ENCODE measurements at places on chromosomes 5 and 9.

DNA sequence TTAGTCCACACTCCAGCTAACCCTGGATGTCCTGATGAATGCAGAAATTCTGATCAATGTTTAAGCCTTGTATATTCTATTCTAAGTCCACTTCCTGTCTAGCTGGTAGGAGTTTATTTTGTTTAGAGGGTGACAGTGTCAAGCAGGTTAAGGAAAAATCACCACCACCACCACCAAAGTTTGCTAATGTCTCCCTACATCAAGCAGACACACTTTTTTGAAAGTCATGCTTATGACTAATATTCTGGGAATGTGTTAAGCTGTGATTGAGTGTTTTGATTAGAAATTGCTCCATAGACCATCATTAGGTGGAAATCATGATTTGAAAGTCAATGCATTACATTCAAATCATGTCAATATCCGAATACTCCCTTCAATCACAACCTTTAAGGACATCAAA lies 1530.1 kb downstream of the MAT2B start:
- no peak for DNase-seq

DNA sequence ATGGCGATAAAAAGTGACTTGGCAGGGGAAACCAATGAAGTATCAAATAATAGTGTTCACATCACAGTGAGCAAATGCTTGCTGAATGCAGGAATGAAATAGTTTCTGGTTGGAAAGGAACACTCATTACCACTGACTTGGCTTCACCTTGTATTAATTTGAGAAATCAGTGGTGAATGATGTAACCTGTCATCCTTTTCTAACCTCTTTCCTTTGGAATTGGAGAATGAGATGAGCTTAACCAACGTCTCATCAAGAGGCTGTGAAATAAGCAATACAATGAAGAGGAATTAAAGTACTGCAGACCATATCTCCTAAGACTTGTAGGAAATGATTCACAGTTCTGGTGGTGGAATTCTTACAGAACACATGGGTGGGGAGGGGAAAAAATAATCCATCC lies 192.2 kb downstream of the DMAC1 start:
- DNase-seq, result no peak

- no peak for DNase-seq
Measured at GRCh38 chr5:117357886-117358285, 783.3 kb upstream of the SEMA6A start.

DNA sequence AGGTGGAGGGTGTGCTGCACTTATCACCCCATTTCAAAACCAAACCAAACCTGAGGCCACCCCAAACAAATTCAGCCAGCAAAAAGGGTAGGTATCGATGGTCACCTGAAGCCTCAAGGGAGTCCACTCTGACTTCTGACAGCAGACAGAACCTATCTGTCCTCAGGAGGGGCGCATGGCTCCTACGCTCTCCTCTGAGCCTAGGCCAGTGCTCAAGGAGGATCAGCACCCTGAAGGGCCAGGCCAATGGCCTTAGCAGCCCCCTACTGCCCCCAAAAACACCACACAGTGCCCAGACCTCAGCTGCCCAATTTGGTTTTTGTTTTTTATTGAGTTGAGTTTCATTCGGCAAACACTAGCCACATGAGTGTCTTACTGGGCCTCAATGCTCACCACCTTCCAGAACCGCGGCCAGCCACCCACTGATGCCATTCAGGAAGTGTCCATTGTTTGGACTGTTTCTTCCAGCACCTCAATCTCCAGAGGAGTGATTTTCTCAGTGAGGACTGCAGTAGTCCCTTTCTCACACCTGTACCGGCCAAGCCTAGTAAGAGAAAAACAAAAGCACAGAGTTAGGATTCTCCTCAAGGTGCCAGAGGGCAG lies 62.0 kb downstream of the PSMB7 start:
- DNase-seq, result no peak

- DNase-seq, result peak; percentile 27
Measured at GRCh38 chr9:99058964-99059921, 45.7 kb upstream of the TGFBR1 start.

- DNase-seq, result no peak
Measured at GRCh38 chr5:6719417-6719816, 6.2 kb downstream of the TENT4A start.

- no peak for DNase-seq
Measured at GRCh38 chr5:1510151-1510561, 13.6 kb downstream of the LPCAT1 start.

DNA sequence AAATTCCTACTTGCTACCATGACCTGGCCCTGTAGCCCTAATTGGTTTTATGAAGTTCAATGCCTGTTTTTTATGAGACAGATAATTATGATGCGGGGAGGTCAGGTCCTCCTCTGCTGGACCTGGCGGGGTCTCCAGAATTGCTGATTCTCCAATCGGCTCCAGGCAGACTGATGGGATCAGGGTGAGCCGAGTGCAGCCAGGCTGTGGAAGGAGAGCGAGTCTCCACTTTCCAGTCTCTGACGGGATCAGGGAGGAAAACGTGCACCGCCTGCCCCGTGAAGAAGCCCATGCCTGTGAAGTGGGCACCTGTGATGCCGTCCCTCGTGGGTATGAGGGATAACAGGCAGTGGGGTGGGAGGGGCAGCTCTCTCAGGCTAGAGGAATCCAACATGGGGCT lies 71.5 kb upstream of the HSPA9 start:
- no peak for DNase-seq

GRCh38 chr5:109448838-109449237 lies 39.1 kb upstream of the PJA2 start:
- no peak for DNase-seq

GRCh38 chr5:85784746-85785145 lies 833.0 kb upstream of the COX7C start:
- DNase-seq, result no peak

DNA sequence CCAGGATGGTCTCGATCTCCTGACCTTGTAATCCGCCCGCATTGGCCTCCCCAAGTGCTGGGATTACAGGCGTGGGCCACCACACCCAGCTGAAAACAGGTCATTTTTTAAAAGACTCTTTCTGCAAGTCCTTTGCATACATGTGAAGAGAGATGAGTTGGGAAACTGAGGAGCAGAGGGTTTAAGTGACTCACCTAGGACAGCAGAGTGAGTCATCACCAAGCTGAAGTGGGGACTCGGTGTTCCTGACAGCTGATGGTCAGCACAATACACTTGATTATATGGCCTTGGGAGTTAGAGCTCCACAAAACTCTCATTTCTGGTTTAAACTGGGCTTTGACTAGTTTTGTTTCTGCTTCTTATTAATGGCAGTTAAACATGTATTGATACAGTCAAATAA lies 38.1 kb upstream of the SSBP2 start:
- no peak for DNase-seq

- no peak for DNase-seq
Measured at GRCh38 chr9:110820381-110820780, 151.8 kb downstream of the MUSK start.

DNA sequence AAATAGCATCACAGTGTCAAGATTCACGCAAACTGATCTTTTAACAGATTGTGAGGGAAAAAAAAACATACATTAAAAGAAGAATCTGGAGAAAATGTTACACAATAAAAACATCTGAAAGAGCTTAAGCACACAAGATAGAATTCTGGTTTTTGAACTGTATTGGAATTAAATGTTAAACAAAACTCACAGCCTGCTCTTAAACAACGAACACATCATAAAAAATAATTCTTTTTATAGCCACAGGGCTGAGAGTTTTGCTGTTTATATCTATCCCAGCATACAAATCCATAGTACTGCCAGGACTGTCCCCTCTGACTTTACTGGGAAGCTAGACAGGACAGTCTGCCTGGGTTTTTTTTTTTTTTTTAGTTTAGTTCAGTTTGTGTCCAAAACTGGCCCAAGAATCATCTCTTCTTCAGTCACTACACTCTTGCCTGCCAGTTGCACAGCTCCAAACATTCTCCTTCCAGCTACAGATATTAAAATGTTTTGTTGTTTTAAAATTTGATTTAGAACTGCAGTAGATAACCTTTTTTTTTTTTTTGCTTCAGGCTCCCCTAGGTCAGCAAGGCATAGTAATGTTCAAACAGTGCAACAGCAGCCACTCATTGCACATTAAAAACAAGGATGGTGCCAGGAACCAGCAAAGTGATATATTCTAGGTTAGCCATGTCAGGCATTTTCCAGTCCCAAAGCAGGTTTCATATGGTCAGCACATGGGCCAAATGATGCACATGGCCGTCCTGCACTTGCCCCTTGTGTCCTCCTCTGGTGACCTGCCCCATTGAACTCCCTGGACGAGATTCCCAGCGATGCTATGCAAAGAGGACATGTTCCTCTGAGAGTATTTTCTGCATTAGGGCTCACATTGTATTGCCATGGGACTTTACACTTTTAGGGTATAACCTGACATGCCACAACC lies 173.6 kb downstream of the ARL15 start:
- DNase-seq, result no peak

DNA sequence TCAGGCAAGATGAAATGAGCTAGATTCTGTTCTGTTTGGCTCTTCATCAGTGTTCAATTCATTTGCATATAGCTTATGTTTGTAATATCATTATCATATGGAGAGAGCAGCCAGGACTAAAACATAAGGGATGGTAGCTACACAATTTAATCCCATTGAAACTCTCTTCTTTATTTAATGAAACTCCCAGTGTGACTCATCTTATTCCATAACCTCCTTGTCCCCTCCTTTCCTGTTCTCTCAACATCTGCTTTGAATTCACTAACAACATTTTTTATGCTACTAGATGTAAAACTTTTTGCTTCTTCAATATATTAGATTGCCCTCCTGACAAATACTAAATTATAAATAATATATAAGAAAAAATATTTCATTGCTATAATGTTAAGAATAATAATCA lies 1823.4 kb downstream of the MAT2B start:
- no peak for DNase-seq

DNA sequence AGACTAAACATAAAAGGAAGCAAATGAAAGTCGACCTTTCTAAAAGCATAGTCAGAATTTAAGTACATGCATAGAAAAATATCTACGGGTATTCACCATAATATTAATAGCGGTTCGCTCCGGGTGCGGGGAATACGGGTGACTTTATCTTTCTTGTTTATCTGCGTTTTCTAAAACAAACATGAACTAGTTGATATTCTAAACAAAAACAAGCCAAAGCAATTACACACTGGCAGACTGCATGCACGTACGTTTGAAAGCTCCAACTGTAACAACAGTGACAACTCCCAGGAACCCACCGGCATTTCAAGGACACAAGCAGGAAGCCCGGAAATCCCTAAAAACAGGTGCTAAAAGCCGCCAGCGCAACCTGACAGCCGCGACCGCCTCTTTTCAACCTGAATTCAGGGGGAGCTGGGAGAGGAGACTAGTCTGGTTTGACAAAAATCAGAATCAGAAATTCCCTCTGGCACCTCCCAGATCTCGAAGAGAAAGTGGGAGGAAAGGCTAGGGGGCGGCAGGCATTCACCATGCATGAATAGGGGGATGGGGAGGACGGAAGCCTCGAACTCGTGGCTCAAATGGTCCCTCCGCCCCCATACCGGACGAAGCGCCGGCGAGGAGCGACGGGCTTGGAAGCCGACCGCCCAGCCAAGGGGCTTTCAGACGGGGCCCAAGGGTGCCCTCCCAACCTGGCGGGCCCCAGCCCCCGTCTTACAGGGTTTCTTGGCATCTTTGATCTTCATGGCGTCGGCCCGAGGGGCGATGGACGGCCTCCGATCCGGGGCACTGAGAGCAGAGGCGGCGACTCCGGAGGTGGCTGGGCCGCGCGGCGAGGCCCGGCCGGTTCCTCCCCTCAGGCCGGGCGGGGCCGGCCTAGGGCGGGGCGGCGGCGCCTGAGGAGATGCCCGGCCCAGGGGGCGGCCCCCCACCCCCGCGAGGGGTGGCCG lies at the start of gene PANK3:
Gene PANK3, minus strand, starts transcription at position 831 of the 950 bp plus-strand sequence. Its CDS starts 85 bp downstream, at position 746.
- DNase-seq, result peak; percentile 72

- DNase-seq, result no peak
Measured at GRCh38 chr5:24816206-24816605, 171.4 kb upstream of the CDH10 start.

DNA sequence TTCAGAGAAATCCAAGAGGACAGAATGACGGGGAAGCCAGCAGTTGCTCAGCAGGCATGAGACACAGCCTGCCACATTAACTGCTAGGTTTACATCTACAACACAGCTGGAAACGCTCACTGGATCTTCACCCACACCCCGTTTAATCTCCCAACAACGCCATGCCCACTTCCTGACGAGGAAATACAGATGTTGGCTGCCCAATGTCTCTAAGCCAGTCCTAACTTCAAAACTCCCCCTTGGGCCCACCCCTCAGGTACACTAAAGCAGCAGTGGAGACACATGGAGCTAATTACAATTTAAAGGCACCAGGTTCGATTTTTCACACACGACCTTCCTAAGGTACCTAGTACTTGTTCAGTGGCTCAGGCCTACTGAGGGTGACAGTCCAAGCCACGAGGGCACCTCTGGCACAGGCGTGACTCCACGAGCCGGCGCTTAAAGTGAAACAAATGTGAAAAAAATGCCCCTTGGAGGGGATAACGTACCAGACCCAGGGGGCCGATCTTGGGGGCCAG lies 904 bp downstream of the RPL12 start:
- no peak for DNase-seq

DNA sequence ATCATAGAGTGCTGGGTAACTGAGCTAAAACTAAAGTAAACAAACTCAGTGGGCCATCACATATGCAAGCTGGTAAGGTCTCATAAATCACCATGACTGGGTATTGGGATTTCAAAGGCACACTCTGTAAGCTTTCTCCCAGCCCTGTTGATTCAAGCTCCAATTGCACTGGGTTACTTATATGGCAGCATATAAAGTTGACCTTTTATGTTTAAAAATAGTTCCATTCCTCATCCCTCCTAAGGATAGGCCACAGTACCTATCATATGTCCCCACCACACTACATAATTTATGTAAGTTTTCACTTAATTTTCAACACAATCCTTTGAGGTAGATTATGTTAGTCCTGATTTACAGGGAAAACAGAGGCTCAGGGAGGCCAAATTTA lies 438.4 kb downstream of the RAB3C start:
- DNase-seq, result no peak

DNA sequence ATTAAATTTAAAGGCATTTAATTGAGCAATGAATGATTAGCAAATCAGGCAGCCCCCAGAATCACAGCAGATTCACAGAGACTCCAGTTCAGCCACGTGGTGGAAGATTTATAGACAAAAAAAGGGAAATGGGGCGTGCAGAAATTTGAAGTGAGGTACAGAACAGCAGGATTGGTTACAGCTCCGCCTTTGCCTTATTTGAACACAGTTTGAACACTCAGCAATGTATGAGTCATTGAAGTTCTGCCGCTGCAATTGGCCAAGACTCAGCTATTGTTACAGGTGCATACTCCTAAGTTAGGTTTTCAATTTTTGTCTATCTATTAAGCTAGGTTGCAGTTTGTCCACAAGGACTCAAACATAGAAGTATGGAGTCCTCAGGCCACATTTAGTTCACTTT lies 157.7 kb upstream of the SLC12A2 start:
- DNase-seq, result no peak

GRCh38 chr5:15222156-15222555 lies 277.8 kb upstream of the FBXL7 start:
- DNase-seq, result no peak

- peak; percentile 88 for DNase-seq
Measured at GRCh38 chr9:93064392-93065134, 6.1 kb downstream of the SUSD3 start.

DNA sequence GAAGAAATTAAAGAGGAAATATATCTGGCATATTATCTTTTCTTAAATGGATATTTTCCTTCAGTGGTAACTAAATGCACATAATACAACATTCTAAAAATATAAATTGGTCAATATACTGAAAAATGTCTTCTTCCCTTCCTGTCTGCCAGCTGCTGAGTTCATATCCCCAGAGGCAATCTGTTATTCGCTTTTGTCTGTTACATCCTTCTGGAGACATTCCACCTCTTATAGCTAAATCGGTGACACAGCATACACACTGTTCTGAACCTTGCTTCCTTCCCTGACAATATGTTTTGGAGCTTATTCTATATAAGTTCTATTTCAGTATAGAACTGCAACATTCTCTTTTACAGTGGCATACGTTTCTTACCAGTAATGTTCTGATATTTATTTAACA lies 147.8 kb downstream of the TENT4A start:
- no peak for DNase-seq
